ENCODE measurements at places on chromosomes 1 and 21.

DNA sequence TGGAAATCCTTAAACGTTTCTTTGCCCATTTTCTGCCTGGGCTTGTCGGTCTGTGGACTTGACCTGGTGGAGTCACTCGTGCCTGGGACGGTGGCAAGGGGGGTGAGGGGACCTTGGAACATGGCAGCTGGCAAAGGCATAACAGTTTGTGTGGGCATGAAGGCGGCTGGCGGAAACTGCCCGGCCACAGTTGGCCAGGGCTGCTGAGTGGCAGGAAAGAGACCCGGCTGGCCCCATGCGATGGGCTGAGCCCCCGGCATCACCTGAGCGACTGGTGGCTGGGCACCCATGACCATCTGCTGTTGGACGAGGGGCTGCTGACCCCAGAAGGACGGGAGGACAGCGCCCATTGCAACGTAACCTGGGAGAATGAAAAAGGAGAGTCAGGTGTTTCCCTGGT lies 49.3 kb upstream of the C8B start:
- no peak for DNase-seq

- DNase-seq: peak; percentile 70
These were observed at the start of gene ELOA for GRCh38 chr1:23743287-23744152. ELOA (plus strand) TSS chr1:23743471; CDS start chr1:23743504, 33 bp downstream.

GRCh38 chr21:45721671-45722070 lies 78.1 kb downstream of the PCBP3 start:
- no peak for DNase-seq

GRCh38 chr1:21564521-21565095 lies 55.4 kb downstream of the ALPL start:
- DNase-seq: no peak

DNA sequence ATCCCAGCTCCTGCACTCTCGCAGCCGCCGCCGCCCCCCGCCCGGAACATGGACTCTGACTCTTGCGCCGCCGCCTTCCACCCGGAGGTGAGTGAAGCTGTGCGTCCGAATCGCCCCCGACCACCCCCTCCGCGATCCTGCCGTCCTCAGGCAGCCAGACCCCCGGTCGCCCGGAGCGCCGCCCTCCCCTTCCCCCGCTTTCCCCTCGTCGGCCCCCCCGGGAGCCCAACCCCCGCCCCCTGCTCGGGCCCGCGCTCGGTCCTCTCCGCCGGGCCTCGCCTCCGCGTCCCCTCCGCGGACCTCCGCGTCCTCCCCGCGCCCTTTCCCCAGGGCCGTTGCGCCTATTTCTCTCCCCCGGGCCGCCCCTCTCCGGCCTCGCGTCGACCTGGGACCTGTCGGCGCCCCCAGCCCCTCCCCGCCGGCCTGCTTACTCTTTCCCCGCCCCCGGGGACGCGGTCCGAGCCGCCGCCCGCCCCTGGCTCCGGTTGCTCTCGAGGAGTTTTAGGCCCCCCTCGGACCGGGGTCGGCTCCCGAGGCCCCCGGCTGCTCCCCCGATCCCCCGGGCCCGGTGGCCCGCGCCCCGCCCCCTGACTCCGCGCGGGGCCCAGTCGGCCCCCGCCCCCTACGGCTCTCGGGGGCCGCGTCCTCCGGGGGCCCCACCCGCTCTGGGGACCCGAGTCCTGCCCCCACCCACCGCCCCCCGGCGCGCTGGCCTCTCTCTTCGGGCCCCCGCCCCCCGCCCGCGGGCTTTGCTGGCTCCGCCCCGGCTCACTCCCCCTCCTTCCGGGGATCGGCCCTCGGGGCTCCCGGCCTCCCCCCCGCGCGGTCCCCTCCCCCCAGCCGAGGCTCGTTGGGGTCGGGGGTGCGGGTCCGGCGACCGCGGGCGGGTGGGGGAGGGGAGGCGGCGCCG lies 743 bp downstream of the PHF13 start:
- no peak for DNase-seq

DNA sequence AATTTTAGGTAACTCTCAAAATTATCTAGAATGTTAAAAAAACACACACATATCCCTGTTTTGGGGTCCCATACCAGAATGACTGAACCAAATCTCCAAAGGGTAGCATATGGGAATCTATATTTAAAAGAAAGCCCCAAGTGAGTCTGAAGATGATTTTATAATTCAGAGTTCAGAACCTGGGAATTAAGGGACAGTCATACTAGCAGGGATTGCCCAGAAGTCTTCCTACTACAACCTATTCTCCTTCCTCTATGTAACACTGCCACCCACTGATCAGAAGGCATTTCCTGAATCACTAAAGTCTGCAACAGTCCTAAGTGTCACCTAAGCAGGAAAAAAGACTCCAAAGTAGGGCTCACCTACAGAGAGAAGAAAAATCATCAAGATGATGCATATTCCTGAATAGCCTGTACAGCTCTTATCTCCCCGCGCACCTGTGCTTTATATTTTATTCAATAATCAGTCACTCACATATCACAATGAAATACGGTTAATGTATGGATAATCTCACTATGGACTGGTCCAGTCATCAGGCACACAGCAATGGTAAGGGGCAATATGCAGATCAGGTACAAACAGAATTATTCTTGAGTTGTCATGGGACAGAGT lies 4.9 kb downstream of the RGS1 start:
- DNase-seq: no peak

GRCh38 chr1:115412733-115413132 lies 74.7 kb upstream of the NGF start:
- DNase-seq: no peak

DNA sequence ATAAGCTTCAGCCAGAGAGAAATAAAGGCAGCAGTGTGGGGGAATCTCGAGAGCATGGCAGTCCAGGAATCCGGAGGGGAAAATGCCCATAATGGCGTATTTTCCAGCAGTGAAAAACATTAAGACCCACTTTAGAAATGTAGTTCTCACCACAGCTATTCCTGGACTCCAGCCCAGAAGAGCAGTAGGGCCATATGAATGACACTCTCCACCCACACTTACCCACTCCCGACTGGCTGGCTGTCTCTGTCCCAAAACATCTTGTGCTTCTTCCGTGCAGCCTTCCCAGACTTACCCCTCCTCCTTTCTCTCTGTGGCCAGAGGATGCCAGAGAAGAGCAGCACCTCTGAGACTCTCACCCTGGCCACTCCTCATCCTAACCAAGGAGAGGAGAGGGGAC lies 56.4 kb downstream of the TRABD2B start:
- DNase-seq: no peak

GRCh38 chr21:17668479-17669140 lies 55.9 kb upstream of the BTG3 start:
- DNase-seq: no peak

GRCh38 chr1:19448491-19449439 lies 36.6 kb downstream of the CAPZB start:
- DNase-seq: no peak

- no peak for DNase-seq
These were observed 62.1 kb downstream of the PCNT start for GRCh38 chr21:46385846-46386733.

DNA sequence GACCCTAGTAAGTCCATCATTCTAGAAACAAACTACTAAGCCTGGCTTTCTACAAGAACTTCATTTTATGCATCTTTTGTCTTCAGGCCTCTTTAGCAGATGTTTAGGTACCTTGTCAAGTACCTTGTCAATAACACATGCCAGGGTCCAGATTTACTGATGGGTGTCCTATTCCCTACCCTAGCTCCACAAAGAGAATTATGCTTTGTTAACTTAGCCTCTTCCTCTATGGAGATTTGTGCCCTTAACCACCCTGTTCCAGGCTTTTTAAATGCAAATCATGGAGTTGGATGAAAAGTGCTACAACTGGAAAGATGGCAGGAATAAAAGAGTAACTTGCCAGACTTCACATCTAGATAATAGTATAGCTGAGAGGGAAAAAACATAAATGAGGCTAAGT lies 42.7 kb downstream of the SPATA46 start:
- no peak for DNase-seq

DNA sequence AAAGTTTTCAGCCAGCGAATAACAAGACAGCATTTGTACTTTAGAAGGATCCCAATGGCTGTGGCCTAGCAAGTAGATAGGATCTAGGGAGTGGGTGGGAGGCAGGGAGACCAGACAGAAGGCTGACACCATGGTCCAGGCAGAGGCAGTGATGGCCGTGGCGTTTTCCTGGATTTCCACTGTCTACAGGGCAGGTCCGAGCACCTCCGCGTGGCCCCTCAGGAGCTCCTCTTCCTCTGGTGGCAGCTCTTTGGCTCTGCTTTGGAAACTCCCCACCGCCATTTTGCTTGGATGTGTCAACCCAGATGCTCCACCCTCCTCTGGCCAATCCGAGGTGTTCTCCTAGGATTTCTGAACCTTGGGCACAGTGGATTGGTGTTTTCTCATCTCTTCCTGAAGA lies 25.1 kb downstream of the PADI4 start:
- no peak for DNase-seq

DNA sequence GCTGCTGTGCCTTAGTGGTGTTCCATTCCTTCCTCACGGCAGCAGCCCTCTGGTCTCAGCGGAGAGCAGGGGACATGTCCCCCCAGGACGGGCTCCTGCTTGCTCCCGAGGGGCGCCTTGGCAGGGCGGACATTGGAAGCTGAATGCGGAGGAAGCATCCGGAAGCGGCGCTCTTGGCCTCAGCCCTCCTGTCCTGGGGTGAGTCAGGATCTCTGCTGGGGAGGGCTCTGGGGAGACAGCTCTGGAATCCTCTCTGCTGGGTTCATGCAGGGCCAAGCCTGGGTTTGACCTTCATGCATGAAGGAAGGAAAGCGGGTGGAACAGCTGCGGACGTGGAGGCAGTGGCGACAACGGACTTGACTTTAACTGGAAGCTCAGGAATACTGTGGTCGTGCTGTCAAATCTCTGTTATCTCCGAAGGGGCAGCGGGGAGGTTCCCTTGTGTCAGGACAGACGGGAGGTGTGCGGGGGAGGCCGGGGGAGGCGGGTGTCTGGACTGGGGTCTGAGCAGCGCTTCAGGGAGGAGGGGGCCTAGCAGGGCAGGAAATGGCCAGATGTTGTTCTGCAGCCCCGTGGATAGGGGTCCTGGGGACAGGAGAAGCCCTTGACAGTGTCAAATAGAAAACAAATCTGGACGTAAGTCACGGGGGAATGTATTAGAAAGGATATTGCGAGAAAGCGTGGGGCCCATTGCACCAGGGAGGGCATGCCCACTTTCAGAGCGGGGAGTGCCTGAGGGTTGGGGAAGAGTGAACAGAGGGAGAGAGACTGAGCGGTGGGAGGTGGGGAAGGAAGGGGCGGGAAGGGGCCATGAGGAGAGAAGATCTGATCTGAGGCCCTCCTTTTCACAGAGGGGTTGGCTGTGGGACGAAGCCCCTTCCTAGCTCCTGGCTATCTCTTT lies 26.6 kb downstream of the CRYAA start:
- no peak for DNase-seq

- DNase-seq: no peak
These were observed 644.2 kb upstream of the PLXNA2 start for GRCh38 chr1:208888376-208888775.

GRCh38 chr1:59422921-59423575 lies 126.2 kb downstream of the FGGY start:
- DNase-seq: no peak

DNA sequence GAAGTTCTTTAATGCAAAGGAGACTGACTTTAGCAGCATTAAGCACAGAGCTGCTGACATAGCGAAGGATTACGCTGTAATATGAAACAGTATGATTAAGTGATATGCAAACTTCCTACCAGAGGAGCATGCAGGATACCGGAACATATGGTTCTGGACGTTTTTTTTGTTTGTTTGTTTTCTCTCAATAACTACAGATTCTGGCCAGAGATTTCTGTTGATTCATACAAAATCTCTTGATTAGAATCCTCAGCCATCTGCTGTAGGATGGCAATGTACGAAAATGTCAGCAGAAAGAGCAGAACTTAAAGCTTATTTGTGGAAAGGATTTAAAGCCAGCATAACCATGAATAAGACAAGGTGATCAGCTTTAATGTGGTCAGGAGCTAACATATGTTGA lies 970.7 kb downstream of the KCNT2 start:
- DNase-seq: no peak

DNA sequence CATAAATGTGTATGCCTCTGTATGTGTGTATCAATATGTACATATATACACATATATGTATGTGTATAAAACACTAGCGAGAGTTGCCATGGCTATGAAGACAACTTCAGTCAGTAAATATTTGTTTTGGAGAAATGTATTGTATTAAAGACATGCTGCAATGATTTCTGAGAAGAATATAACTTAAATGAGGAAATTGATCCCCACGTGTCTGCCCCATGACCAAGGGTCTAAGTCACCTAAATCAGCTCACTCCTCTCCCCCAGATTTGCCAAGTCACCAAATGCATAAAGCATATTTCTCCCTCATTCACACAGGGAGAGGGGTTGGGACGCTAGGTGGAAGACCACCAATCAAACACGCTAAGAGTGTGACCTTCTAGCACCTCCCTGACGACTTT lies 58.3 kb upstream of the LYST start:
- DNase-seq: no peak
